Type B pancreatic cell (in vitro differentiated cells): ENCODE measurements at places on chromosomes 3 and 15.

DNA sequence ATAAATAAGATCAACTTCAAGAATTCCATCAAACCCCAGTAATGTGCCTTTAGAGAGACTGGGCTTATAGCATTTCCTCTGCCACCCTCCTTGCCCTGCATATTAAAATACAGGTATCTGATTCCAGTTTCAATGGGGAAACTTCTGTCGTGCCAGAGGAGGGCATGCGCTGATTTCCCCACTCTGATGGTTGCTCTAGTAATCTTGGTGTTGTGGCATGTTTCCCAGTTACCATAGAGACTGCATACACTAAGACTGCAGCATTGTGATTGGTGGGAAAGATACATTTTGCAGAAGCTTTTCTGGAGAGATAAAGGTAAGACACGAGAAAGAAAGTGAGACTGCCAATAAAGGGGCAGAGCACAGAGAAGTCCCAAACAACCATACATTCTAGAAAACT, 225.6 kb downstream of the TIGIT start:
- H3K27ac ChIP-seq, result no peak overlapping the region
- no peak for DNase-seq

GRCh38 chr15:74382004-74382816, 14.8 kb upstream of the CYP11A1 start:
- peak overlapping the region; percentile 87 for H3K27ac ChIP-seq
- H3K4me3 ChIP-seq, result no peak overlapping the region
- DNase-seq, result peak; percentile 86
- H3K36me3 ChIP-seq, result no peaks in the 10 kb centered on the region
- H3K4me1 ChIP-seq, result peaks cover 15% of the 10 kb centered on the region

GRCh38 chr3:51966922-51967383, 301 bp downstream of the PCBP4 start:
- H3K36me3 ChIP-seq, result peaks cover 4% of the 10 kb centered on the region
- peak overlapping the region; percentile 82 for H3K27ac ChIP-seq
- H3K27me3 ChIP-seq, result no peaks in the 10 kb centered on the region
- DNase-seq, result no peak

DNA sequence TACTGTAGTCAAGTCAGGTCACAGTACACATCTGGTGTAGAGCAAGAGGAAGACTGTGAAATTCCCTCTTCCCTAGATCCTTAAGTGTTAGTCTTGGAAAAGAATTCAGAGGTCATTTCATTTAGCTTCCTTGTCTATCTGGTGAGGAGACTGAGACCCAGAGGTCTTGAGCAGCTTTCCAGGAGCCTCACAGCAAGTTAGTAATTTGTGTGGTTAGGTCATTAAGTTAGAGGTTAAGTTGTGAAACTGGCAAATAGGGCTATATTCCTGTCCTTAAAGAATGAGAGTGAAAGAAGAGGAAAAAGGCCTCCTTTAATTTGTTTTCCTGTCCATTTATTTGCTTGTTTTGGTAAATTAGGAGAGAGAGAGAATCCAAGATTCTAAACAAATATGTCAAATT, 9.0 kb downstream of the PODXL2 start:
- DNase-seq, result no peak
- peaks cover 11% of the 10 kb centered on the region for H3K36me3 ChIP-seq
- H3K4me3 ChIP-seq, result no peak overlapping the region
- peaks cover 3% of the 10 kb centered on the region for H3K27me3 ChIP-seq
- peaks cover 11% of the 10 kb centered on the region for H3K4me1 ChIP-seq
- no peak overlapping the region for H3K27ac ChIP-seq

GRCh38 chr3:112974894-112975293, at the start of gene CD200R1:
Gene CD200R1 (minus strand): TSS chr3:112975103. CDS start chr3:112974857, 246 bp downstream.
- no peaks in the 10 kb centered on the region for H3K36me3 ChIP-seq
- no peaks in the 10 kb centered on the region for H3K4me1 ChIP-seq
- H3K27ac ChIP-seq, result peak within 1 kb of the TSS; percentile 17
- no peaks in the 10 kb centered on the region for H3K27me3 ChIP-seq
- H3K4me3 ChIP-seq, result no peak within 1 kb of the TSS

DNA sequence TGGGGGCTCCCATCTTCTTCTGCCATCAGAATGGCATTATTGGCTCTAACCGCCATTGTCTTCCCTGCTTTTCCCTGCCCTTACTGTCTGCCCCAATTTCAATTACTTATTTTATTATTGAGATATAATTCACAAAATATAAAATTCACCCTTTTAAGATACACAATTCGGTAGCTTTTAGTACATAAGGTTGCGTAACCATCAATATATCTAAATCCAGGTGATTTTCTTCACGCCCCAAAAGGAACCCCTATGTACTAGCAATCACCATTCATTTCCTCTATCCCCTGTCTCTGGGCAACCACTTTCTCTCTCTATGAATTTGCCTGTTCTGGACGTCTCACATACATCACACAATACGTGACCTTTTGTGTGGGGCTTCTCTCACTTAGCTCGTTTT, 18.0 kb downstream of the RBP2 start:
- H3K36me3 ChIP-seq, result peaks cover 4% of the 10 kb centered on the region
- no peak overlapping the region for H3K27ac ChIP-seq
- H3K27me3 ChIP-seq, result no peaks in the 10 kb centered on the region

DNA sequence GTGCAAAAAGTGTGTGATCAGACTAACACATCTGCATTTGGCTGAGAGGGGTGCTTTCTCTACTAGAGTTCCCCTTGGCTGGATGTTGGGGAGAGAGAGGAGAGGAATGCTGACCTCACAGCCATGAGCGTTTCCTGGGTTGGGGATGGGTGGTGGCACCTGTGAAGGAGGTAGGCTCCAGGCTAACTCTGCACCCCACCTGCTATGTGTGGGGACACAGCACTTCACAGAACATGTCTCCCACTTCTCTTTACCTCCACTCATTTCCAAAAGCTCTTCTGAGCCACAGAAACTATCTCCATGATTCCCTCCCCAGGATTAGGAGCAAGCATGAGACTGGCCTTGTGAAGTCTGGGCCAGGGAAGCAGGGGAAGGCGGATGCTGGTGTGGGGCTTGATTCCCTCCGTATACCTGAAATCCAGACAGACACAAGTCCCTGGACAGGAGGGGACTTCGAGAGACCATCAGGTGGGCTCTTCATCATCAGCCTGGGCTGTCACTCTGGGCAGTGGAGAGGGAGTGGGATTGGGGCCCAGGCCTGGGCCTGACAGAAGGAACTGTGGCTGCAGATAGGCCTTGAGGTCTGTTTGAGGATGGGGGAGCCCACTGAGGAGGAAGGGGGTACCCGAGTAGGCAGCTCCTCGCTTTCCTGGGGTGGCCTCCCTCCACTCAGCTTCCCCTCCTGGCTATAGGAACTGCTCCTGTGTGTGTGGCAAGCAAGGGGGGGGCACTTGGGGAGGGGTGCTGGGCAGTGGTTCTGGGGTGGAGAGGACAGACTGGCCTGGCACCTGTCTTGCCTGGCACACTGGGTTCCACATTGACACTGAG, 40.7 kb downstream of the FEM1B start:
- H3K4me1 ChIP-seq, result peaks cover 21% of the 10 kb centered on the region
- peaks cover 9% of the 10 kb centered on the region for H3K27me3 ChIP-seq
- no peak overlapping the region for H3K4me3 ChIP-seq
- H3K36me3 ChIP-seq, result no peaks in the 10 kb centered on the region
- no peak overlapping the region for H3K27ac ChIP-seq
- no peak for DNase-seq

- no peak overlapping the region for H3K27ac ChIP-seq
- H3K27me3 ChIP-seq, result no peaks in the 10 kb centered on the region
- H3K36me3 ChIP-seq, result no peaks in the 10 kb centered on the region
- peak; percentile 64 for DNase-seq
- no peak overlapping the region for H3K4me3 ChIP-seq
These were observed 102.0 kb downstream of the TBC1D2B start for GRCh38 chr15:77975332-77976094.

DNA sequence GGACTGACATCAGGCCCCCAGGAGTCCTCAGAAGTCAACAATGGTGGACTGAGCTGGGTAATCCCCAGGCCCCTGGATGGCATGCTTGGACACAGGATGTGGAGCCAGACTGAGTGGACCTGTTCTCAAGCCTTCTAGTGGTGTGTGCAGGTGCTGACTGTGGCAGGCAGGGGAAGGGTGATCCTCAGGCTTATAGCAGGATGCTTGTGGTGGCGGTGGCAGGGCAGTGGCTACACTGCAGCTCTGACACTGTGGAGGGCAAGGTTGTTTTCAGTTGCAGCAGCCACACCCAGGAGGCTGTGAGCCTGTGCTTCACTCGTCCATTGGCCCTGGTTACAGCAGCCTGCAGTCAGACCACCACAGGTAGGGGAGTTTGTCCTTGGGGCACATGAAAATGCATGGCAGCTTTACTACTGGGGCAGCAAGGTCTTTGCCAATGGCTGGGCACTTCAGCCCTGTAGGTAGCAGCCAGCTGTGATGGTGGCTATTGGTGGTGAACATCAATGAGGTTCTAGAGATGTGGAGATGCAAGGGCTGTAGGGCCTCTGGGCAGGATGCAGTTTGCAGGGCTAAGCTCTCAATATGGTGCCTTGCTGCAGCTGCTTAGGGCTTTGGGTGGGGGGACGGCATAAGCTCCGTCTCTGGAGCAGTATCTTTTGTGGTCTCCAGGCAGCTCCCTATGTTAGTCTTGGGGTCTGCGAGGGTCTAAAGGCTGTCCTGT, 17.5 kb upstream of the MYO5A start:
- no peak overlapping the region for H3K27ac ChIP-seq
- H3K4me3 ChIP-seq, result no peak overlapping the region
- H3K27me3 ChIP-seq, result no peaks in the 10 kb centered on the region
- no peaks in the 10 kb centered on the region for H3K4me1 ChIP-seq

GRCh38 chr3:58899953-58900298, 149.9 kb downstream of the CFAP20DC start:
- H3K4me1 ChIP-seq, result peaks cover 12% of the 10 kb centered on the region
- no peak overlapping the region for H3K27ac ChIP-seq
- no peak for DNase-seq

GRCh38 chr3:124878561-124879336, 8.4 kb downstream of the ITGB5 start:
- H3K36me3 ChIP-seq, result peaks cover 8% of the 10 kb centered on the region
- peak overlapping the region; percentile 20 for H3K27ac ChIP-seq
- DNase-seq, result no peak

DNA sequence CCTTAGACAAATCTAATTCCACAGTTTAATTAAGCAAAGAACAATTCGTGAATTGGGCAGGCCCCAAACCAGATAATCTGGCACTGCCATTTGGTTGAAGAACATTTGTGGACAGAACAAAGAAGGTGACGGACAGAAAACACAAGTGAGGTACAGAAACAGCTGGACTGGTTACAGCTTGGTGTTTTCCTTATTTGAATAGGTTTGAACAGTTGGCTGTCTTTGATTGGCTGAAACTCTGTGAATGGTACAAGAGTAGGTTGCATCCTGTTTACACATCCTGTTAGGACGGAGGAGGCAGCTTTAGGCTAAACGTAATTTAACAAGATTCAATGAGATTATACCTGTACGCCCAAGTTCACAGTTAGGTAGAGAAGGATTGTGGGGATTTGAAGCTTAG, 114.4 kb downstream of the LPP start:
- H3K36me3 ChIP-seq, result peaks cover 15% of the 10 kb centered on the region
- H3K27ac ChIP-seq, result peak overlapping the region; percentile 29
- no peak overlapping the region for H3K4me3 ChIP-seq
- no peaks in the 10 kb centered on the region for H3K27me3 ChIP-seq
- no peak for DNase-seq
- H3K4me1 ChIP-seq, result peaks cover 42% of the 10 kb centered on the region

- no peak for DNase-seq
- H3K4me1 ChIP-seq, result no peaks in the 10 kb centered on the region
- H3K27me3 ChIP-seq, result no peaks in the 10 kb centered on the region
- H3K4me3 ChIP-seq, result no peak overlapping the region
- no peaks in the 10 kb centered on the region for H3K36me3 ChIP-seq
These were observed 10.1 kb downstream of the ARL14 start for GRCh38 chr3:160686955-160687535.

GRCh38 chr15:99955532-99955931, 222.3 kb upstream of the LYSMD4 start:
- H3K4me1 ChIP-seq, result peaks cover 3% of the 10 kb centered on the region
- peak; percentile 24 for DNase-seq
- no peak overlapping the region for H3K27ac ChIP-seq
- no peak overlapping the region for H3K4me3 ChIP-seq
- no peaks in the 10 kb centered on the region for H3K36me3 ChIP-seq

DNA sequence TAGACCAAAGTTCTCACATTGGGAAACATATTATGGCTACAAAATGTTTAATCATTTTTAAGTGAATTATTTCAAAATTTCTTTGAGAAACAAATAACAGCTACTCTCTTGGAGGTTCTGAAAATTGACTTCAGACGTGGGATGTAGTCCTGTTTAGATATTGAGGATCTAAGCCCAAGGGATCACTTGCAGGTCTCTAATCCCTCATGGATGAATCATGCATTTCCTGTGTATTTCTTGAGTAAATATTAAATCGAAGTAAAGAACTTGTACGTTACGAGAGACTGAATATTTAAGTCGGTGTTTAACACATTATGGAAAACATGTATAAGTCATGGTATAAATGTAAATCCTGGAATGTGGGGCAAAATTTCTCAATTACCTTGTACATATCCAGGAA, 119.8 kb downstream of the EPHA3 start:
- peaks cover 15% of the 10 kb centered on the region for H3K4me1 ChIP-seq
- no peak overlapping the region for H3K27ac ChIP-seq
- no peaks in the 10 kb centered on the region for H3K27me3 ChIP-seq
- H3K4me3 ChIP-seq, result no peak overlapping the region

DNA sequence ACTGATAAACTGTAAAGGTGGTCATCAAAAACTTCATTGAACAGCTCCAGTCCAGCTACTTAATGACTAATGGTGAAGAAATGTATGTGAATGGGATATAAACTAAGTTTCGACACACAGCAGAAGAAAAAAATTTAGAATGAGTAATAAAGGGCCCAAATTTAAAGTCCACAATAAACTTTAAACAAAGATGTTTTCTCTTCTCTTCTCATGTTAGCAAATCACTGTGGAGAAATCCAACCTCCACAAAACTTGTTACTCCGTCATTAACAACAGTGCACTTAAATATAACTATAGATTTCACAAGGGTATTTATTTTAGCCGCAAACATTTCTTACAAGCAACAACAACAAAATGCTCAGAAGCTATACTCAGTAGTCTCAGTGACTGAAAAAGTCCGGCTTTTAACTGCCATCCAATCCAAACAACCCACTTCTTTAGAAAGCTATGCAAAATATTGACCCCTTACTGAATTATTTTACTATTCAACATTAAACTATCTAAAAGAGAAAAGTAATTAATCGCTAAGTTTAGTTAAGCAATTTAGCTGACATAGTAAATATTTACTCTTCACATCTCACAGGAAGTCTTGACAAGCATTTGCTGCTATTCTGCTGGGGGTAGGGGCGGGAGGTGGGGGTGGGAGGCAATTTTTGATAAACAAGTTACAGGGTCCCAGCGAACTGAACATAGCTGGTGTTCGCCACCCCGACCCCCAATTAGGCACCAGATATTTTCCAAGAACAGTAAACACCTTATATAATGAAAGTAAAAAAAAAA, 2.4 kb downstream of the IGF2BP2 start:
- no peak for DNase-seq
- H3K36me3 ChIP-seq, result peaks cover 10% of the 10 kb centered on the region
- H3K4me3 ChIP-seq, result peak overlapping the region; percentile 96
- peak overlapping the region; percentile 97 for H3K27ac ChIP-seq
- H3K4me1 ChIP-seq, result peaks cover 41% of the 10 kb centered on the region
- H3K27me3 ChIP-seq, result no peaks in the 10 kb centered on the region

GRCh38 chr3:194282436-194283122, 68.5 kb downstream of the CPN2 start:
- H3K27me3 ChIP-seq, result peaks cover 7% of the 10 kb centered on the region
- no peaks in the 10 kb centered on the region for H3K36me3 ChIP-seq
- no peak for DNase-seq
- H3K27ac ChIP-seq, result no peak overlapping the region
- H3K4me3 ChIP-seq, result no peak overlapping the region

GRCh38 chr3:9828801-9829755, 14.7 kb downstream of the RPUSD3 start:
- no peaks in the 10 kb centered on the region for H3K27me3 ChIP-seq
- no peak overlapping the region for H3K4me3 ChIP-seq
- H3K4me1 ChIP-seq, result peaks cover 6% of the 10 kb centered on the region
- DNase-seq, result no peak
- no peaks in the 10 kb centered on the region for H3K36me3 ChIP-seq
